ENCODE measurements at places on chromosomes 2 and 18.

DNA sequence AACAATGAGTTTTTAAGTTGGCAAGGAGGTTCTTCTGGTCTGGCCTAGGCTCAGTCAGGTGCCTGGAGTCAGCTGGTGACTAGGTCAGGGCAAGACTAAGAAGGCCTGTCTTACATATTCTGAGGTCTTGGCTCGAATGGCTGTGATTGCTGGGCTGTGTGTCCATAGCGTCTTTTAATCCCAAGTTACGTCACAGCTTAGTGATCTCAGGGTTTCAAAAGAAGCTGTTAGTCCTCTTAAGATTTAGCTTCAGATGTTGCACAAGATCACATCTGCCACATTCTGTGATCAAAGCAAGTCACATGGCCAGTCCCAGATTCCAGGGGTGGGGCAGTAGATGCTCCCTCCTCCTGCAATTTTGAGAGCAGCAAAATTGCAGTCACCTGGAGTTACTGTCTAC lies 61.3 kb downstream of the PKP4 start:
- no peak for DNase-seq

DNA sequence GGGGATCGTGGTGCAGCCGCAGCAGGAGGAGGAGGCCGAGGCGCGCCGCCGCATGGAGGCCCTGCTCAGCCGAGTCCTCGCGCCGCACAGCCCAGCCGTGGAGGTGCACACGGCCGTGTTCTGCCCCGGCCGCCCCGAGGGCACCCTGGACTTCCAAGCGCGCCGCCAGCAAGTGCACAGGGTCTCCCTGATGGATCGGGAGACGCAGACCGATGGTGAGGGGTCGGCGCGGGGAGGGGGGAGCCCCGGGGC lies 5.1 kb upstream of the SPATA3 start:
- DNase-seq = no peak

DNA sequence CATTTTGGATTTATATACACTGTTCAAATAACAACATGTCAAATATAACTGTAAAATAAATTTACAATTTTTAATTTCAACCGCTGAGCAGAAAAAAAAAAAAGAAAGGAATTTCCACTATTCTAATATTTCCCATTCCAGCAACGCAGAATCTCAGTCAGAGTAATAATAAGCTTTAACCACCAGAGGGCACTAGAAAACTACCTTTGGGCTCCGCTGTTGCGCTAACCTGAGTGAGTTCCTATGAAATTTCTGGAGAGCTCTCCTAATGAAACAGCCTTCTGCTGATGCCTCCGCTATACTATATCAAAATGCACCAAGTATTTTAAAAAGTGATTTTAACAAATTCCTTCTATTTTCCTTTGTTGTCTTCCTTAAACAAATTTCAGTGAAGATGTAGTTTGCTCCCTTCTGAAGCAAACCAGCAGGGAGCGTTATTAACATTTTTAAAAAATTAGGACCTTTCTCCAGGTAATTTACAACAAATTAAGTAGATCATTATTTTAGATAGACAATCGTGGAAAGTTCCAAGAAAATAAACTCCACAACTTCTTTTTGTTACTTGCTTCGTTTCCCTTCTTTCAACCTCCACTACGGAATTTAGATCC lies 23.0 kb downstream of the ERMN start:
- peak; percentile 43 for DNase-seq

DNA sequence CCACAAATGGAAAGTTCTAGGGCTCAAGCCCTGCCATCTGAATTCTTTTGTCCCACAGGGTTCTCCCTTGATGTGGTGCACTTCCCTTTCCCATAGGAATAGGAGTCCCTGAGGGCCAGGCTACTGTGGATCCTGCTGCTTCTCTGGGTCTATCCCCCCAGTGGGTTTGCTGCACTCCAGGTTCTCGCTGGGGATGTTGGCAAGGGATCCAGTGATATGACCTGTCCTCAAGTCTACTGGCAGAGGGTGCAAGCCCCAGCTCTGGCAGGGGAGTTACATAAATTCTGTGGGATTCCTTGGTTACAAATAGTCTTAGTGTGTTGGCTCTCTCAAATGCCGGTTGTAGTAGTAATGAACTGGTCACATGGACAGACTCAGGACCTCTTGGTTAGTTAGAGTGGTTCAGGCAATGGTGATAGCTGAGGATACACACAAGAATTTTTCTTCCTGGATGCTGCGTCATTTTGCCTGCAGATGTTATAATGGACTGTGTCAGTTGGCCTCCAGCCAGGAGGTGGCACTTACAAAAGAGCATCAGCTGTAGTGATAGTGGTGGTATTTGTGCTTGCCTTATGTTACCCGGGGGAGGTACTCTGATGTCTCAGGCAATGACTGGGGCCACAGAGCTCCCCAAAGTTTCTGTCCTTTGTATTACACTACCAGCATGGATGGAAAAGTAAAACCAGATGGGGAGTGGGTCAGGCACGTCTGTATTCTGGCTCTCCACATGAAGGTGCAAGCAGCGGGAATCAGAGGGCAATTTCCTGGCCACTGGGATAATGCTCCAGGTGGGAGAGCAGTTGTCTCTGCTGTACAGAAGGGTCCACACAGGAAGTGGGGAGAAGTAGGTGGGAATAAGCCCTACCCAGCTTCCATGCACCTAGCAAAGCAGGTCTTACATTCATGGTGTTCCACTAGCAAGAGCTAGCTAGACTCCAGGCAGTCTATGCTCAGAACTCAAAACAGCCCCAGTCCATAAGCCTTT lies 267.9 kb downstream of the SOX11 start:
- no peak for DNase-seq

- no peak for DNase-seq
Observed at GRCh38 chr2:199452260-199452990, 5.3 kb downstream of the SATB2 start.

GRCh38 chr2:33077311-33077710 lies 130.6 kb downstream of the LTBP1 start:
- no peak for DNase-seq

GRCh38 chr18:23176701-23177432 lies 41.6 kb downstream of the CABLES1 start:
- DNase-seq = no peak

DNA sequence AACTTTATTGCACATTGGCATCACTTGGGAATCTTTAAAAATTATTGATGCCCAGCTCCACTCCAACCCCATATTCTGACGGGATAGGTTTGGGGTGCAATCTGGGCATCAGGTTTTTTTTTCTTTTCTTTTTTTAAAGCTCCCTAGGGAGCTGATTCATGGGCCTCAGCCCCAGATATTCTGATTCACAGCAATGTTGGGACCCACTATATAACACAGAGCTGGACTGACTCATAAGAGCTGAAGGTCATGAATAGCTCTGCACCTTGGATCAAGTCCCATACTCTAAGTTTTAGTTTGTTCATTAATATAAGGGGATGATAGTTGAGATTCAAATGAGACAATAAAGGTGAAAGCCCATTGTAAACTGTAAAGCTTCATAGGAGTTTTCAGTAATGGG lies 191.1 kb upstream of the REV1 start:
- DNase-seq = peak; percentile 73

DNA sequence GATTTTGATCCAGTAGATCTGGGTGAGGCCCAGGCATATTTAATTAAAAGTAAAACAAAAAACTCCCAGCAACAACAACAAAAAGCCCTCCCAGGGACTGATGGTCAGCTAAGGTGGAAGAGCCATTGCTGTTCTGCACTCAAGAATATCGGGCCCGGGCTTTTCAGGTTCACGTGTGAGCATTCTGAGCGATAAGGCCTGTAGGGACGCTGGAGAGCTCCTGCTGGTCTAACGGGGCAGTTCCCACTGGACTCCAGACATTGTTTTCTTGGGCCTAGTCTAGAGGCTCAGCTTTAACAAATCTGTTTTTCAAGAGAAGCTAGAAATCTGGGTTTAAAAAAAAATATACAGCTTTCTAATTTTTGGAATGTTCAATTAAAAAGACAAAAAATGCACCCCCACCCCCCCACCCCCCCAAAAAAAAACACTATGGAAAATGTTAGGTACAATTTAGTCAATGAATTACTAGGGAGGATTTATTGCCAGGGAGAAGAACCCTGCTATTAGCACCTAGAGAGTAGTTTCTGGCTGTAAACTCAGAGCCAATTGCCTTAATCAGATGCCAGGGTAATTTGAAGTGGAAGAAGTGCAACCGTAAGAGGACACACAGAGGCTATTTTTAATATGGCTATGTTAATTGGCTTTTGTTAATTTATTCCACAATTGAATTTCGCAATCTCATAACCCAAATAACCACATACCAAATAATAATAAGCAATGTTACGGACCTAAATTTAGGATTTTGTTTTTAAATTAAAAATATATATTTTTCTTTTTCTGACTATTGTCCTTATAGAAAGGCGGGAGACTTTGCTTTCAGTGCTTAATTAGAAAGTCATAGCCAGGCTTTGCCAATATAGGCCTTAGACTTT lies 78.9 kb downstream of the MAP4K4 start:
- peak; percentile 35 for DNase-seq

- peak; percentile 97 for DNase-seq
Observed at GRCh38 chr2:61144697-61145268, 17.2 kb upstream of the C2orf74 start.

DNA sequence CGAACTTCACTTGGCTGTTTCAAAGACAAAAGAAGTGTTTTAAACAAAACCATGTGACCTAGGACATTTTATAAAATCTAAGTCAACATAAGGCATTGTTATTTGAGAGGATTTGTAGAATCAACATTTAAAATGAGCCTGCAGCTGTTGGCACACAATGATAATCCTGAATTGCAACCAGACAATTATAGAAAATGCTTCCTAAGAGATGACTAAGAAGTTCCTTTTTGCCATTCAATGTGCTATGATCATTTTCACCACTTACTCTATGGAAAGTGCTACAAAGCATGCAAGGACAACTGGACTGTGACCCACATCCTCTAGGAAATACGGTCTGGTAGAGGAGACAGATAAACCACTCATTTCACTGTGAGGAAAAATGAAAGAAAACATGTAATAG lies 246.4 kb downstream of the CDH20 start:
- DNase-seq = no peak

- peak; percentile 5 for DNase-seq
Observed at GRCh38 chr2:178804791-178805190, 2.4 kb downstream of the TTN start.

DNA sequence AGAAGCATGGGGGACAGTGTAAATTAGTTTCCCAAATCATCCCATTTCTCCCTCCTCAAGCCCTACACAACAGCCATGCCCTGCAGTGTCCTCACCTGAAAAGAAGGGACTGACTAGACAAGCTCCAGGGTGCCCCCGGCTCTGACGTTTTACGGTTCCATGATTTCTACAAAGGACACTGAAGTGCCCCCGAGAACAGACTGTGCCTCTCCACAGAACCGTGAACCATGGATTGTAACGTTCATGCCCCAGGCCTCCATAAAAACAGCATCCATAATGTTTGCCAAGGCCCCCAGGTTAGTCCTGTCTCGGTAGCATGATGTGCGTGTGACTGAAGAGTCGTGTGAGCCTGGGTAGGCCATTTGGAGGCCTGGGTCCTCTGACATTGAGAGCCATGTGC lies 7.0 kb upstream of the ACOXL start:
- no peak for DNase-seq

DNA sequence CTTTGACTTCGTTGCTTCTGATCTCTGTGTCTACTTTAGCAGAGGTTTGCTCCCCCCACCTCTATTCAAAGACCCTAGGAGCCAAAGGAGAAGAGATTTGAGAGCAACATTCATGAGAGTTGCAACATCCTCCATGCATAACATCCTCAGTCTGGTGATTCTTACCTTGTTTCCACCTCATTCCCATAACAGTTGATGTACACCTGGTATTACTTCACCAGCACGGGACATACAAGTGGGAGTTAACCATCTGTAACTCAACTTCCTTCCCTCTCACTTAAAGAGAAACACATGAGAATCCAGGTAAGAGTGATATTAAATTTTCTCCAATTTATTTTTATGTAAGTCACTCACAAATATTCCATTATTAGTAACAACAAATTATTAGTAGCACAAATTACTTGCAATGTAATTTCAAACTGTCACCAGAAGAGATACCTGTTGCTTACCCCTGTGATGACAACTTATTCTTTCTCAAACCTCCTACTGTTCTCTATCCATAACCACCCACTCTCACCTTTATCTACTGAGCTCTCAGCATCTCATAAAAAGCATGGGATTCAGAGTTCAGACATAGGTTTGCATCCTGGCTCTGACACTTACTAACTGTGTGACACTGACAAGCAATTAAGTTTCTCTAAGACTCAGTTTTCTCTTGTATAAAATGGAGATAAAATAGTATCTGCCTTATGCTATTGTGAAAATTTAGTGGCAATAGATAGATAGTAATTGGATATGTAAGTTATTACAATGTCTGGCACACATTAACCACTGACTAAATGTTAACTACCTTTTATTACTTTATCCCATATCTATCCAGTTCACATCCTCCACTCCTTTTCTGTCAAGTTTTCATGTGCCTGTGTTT lies 184.6 kb upstream of the SRD5A2 start:
- DNase-seq = no peak
